ENCODE measurements at places on chromosomes 4 and X.

- DNase-seq = no peak
These were observed 88.0 kb upstream of the SLITRK2 start for GRCh38 chrX:145729635-145730034.

GRCh38 chrX:38666909-38667308 is 105.6 kb downstream of the TSPAN7 start:
- DNase-seq = no peak

GRCh38 chr4:173337463-173337862 is 3.3 kb upstream of the HMGB2 start:
- DNase-seq = no peak

GRCh38 chrX:128460835-128461234 is 408.6 kb upstream of the ACTRT1 start:
- DNase-seq = no peak

- no peak for DNase-seq
These were observed 18.7 kb downstream of the SLC25A43 start for GRCh38 chrX:119417842-119418241.

DNA sequence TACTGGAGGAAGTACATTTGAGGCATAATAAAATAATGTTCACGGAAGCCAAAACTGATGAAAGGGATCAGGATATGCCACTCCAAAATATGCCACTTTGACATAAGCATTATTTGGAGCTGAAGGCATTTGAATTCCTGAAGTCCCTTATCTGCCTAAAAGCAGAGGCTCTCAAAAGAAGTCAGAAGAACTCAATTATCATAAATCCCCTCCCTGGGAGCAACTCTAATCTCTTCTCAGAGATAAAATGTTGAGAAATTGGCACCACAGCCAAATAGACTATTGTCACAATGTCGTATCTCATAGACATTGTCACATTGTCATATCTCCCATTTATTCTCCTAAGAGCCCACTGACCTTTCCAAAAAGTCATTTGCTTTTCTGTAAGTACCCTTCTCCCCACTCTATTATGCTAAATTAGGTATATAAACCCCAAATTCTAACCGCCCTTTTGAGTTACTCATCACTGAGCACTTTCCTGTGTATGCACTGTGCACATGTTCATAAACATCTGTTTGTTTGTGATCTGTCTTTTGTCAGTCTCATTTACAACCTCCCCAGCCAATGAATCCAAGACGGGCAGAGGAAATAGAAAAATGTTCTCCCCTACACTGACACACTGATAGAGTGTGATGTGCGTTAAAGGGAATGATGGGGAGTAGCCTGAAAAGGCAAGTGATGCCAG is 78.5 kb upstream of the NAF1 start:
- no peak for DNase-seq

- peak; percentile 9 for DNase-seq
These were observed 215.2 kb upstream of the GK2 start for GRCh38 chr4:79623021-79623870.

GRCh38 chr4:148901075-148901705 is 459.0 kb upstream of the NR3C2 start:
- DNase-seq = no peak

DNA sequence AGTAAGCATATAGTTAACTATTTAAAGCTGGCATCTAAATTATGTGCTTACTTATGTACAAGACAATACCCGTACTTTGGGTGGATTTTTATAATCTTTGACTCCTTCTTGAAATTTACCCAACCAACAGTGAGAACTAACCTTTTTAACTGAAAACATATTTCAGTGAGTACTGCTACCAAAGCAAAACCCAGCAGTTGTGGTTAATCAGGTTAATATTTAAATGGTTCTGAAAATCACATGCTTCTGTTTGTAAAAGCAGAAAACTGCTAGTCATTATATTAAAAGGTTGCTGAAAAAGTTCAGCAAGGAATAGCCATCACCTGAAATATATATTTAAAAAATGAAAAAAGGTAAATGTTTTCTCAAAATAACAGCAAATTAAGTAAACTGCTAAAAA is 20.0 kb downstream of the UBE2D3 start:
- DNase-seq = no peak

DNA sequence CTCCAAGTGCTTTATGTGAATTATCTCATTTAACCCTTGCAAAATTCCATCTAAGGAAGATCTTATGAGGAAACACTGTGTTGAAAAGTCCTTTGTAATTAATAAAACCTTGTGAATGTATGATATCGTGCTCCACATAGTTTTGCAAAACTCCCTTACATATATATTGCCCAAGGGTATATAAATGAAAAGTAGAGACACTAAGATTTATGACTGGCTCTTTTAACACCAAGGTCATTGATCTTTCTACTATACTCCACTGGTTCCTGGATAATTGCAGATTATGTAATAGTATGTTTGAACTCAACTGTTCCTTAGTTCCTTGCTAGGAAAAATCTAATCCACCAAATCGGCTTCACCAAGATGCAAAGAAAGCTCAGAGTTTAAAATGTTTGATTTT is 48.0 kb upstream of the TMEM33 start:
- no peak for DNase-seq

GRCh38 chrX:1440506-1440905 is 12.2 kb downstream of the ASMTL start:
- DNase-seq = no peak

DNA sequence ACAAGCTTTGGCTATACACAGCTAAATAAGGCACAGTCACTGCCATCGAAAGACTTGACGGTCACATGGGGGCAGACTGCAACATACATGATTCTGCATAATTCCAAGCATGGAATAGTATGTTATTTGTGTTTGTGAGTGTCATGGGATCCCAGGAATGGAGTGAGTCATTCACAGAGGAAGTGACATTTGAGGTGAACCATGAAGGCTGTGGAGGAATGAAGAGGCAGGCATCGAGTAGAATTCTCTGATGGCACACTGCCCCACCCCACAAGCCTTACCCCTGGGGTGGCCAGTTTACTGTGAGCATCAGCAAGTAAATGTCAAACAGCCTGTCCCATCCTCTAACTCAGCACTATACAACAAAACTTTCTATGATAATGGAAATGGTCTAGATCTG is 619.7 kb downstream of the MID1IP1 start:
- no peak for DNase-seq

GRCh38 chr4:173171098-173171497 is 2.5 kb downstream of the GALNT7 start:
- DNase-seq = no peak

DNA sequence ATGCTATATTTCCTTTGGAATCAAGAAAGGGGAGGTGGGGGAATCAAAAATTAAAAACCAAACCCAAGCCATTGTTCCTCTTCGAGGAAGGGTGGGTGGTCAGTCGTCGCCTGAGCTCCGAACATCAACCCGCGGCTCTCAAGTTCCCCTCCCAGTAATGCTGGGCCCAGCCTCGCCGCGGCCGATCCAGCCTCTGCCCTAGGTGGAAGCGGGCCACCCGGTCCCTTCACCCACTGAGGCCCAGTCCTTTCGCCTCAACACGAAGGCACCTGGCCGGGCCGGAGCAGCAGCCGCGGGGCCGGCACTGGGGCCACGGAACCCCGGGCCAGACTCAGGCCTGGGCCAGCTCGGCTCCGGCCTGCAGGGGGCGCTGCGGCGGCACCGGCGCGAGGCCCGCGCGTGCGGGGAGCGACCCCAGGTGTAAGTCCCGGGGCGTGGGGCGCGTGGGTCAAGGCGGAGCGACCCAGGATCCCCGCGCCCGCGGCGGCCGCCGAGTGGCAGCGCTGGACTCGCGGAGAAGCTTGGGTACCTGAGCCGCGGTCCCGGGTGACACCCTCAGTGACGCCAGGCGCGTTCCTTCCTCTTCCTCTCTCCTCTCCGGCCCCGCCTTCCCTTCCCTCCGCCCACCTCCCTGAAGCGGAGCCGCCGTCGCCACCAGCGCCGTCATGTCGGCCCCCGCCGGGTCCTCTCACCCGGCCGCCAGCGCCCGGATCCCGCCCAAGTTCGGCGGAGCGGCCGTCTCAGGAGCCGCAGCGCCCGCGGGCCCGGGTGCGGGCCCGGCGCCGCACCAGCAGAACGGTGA is at the start of gene SEC24B:
Gene SEC24B (plus strand): TSS at position 611 of the 802 bp plus-strand sequence. CDS start 55 bp downstream, at position 666.
- DNase-seq = peak; percentile 51

DNA sequence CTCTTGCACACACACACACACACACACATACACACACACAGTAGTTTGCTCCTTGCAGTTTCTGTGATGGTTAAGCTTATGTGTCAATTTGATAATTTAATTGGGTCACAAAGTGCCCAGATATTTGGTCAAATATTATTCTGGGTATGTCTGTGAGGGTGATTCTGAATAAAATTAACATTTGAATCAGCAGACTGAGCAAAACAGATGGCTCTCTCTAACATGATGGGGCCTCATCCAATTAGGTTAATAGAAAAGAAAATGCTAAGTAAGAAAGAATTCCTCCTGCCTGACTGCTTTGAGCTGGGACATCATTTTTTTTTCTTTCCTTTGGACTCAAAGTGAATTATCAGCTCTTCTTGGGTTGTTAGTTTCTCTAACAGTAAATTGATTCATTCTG is 191.2 kb upstream of the INTU start:
- no peak for DNase-seq

DNA sequence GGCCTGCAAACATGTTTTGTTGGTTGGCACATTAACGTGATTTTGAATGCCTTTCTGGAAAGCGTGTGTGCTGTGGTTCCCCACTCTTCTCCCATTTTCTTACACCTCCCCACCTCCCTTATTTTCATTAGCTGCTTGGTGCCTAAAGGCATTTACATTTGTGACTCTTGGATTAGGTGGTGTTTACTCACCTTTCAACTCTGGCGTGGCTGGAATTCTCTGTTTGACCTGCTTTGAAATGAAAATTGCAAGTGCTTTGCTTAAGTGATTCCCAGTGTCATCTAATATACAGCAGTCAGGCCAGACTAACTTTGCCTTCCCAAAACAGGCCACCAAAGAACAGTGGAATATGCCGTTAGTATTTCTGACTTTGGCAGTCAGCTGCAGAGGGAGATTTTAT is 80.5 kb downstream of the NHSL2 start:
- DNase-seq = no peak

GRCh38 chrX:153471663-153472280 is 1.4 kb upstream of the HAUS7 start:
- no peak for DNase-seq

GRCh38 chr4:112633477-112634235 is 3.1 kb downstream of the ZGRF1 start:
- no peak for DNase-seq

- DNase-seq = no peak
These were observed 93.3 kb downstream of the UGT8 start for GRCh38 chr4:114691865-114692264.

DNA sequence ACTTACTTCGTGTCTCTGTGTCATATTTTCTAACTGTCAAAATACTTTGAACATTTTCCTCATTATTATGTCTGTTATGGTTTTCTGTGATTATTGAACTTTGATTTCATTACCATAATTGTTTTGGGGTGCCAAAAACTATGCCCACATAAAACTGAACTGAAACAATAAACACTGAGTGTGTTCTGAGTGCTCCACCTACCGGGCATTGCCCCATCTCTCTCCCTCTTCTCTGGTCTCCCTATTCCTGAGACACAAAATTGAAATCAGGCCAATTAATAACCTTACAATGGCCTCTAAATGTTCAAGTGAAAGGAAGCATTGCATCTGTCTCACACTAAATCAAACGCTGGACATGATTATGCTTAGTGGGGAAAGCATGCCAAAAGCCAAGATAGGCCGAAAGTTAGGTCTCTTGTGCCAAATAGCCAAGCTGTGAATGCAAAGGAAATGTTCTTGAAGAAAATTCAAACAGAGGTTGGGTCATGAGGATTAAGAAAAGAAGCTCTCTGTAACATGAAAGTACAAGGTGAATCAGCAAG is 972.3 kb downstream of the PCDH7 start:
- DNase-seq = no peak

GRCh38 chr4:81214881-81215868 is at the start of gene PRKG2:
TSS of gene PRKG2 (minus strand) at chr4:81215222. CDS start at chr4:81205047, 10,175 bp downstream.
- no peak for DNase-seq

GRCh38 chr4:108427946-108428485 is 192.4 kb upstream of the RPL34 start:
- no peak for DNase-seq

DNA sequence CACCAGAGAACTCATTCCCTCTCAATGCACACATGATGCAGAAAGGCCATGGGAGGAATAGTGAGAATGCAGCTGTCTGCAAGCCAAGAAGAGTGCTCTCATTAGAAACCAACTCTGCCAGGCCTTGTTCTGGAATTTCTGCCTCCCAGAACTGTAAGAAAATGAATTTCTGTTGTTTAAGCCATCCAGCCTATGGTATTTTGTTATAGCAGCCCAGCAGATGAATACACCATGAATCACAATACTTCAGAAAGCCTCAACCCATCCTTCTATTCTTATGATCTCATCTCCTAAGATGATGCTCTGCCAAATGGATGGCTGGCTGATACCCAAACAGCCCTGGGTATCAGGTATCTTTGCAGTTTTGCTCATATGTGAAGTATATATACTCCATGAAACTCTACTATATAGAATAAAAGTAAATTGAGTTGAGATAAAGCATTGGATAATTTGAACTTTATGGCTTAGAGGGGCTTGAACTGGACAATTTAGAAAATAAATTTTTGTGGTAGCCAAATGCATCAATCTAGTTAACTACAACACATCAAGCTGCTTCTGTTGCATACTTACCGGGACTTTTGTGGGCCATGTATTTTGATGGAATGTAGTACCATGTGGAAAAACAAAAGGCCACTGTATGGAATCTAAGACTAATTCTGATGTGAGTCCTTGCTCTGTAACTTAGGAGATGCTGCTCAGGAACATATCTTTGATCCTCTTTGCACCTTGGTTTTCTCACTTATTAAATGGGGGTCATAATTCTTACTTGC is 245.9 kb downstream of the HS3ST1 start:
- DNase-seq = no peak

GRCh38 chrX:107625739-107626138 is 2.6 kb upstream of the PRPS1 start:
- DNase-seq = no peak

DNA sequence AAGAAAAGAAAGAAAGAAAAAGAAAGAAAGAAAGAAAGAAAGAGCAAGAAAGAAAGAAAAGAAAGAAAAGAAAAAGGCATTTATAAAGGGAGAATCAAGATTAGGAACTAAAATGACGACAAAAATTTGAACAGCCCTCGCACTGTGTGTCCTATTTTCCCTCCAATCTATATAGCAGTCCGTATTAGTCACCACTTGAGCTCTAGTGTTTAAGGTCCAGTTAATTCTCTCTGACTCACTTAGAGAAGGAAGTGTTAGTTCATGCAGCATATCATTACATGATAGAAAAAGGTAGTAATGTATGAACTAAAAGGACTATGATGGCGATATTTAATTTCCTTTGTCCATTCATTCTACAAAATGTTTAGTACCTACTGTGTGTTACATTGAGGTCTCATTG is 122.7 kb downstream of the CBLL2 start:
- DNase-seq = no peak

DNA sequence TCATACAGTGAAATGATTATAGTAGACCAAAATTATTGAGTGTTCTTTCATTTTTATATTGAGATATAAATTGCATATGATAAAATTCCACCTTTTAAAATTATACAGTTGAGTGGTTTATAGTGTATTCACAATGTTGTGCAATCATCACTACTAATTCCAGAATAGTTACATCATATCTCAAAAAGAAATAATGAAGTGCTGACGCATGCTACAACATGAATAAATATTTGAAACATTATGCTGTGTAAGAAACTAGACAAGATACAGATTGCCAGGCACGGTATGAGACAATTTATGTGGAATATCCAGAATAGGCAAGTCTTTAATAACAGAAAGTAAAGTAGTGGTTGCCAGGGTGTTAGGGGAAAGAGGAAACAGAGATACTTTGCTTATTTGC is 871.7 kb downstream of the FAM133A start:
- no peak for DNase-seq

Measured in NCI-H2171 (cell line).